ENCODE measurements at places on chromosomes 2 and 18. TPM values are rescaled to one million over a fixed set of nuclear protein-coding genes. Genes with fewer than 3 reads are reported as not detected.

TNFAIP6 gene
- polyA plus RNA-seq, result 8.2 TPM

- H3K4me1 ChIP-seq, result no peaks in the 10 kb centered on the region
- DNase-seq, result no peak
- no peak overlapping the region for H3K4me3 ChIP-seq
- no peak overlapping the region for H3K27ac ChIP-seq
- H3K36me3 ChIP-seq, result peaks cover 77% of the 10 kb centered on the region
Observed at GRCh38 chr2:20633001-20633400, 17.9 kb downstream of the HS1BP3 start.

- peaks cover 52% of the 10 kb centered on the region for H3K36me3 ChIP-seq
- no peak overlapping the region for H3K4me3 ChIP-seq
- peak; percentile 35 for DNase-seq
- no peaks in the 10 kb centered on the region for H3K27me3 ChIP-seq
- peak overlapping the region; percentile 63 for H3K27ac ChIP-seq
Observed at GRCh38 chr2:135676031-135676430, 65.6 kb upstream of the UBXN4 start.

DNA sequence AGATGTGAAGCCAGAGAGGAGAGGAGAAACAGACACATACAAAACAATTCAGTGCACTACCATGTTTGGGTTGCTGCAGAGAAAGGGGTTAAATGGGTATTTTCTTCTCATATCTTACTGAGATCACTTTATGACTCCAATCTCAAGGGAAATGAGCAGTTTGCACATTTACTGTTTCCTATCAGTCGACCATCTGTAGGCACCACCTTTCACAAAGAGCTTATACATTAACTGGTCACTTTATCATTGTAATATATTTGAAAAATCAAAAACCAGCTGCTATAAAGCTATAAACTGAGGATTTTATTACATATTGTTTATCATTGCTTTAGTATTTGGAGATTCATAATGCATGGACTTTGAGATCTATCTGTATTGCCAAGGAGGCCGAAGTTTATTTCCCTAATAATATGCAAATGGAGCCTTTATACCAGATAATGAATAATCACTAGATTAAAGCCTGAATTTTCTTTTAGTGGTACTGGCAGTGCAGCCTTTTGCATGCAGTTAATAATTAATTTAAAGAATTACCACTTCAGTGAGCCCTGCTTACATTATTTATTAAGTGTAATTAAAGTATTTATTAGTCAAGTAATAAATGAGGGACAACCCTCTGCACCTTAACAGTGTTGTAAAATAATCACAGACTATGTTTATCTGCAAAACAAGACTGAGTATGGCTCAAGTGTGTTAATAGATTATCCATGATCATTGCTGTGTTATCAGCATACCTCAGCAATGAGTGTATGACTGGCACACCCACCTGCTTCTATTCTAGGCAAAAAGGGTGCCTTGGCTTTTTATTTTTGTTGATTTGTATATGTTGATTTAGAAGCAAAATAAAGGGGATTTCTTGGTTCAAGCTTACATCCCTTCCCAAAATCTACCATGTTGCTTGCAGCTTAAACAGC is 167.7 kb upstream of the SLC14A2 start:
- H3K4me3 ChIP-seq, result no peak overlapping the region
- H3K27me3 ChIP-seq, result no peaks in the 10 kb centered on the region
- no peak for DNase-seq
- H3K27ac ChIP-seq, result no peak overlapping the region
- H3K4me1 ChIP-seq, result no peaks in the 10 kb centered on the region

DNA sequence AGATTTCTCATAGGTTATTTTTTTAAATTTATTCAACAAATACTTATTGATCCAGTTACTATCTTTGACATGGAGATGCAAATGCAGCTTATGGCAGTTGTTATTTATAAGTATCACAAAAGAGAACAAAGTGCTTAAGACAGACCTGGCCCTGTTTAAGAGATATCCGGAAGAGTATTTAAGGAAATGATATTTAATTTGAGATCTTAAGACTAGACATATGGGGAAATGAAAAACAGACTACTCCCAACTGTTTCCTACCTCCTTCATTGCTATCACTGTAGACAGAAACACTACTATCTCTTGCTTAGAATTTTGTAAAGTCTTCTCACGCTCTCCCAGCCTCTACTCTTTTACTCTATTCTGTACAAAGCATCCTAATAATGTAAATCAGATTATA is 36.0 kb downstream of the RPRD1A start:
- DNase-seq, result peak; percentile 5
- H3K4me1 ChIP-seq, result peaks cover 14% of the 10 kb centered on the region
- H3K36me3 ChIP-seq, result peaks cover 39% of the 10 kb centered on the region
- no peak overlapping the region for H3K4me3 ChIP-seq
- no peak overlapping the region for H3K27ac ChIP-seq
- no peaks in the 10 kb centered on the region for H3K27me3 ChIP-seq

DNA sequence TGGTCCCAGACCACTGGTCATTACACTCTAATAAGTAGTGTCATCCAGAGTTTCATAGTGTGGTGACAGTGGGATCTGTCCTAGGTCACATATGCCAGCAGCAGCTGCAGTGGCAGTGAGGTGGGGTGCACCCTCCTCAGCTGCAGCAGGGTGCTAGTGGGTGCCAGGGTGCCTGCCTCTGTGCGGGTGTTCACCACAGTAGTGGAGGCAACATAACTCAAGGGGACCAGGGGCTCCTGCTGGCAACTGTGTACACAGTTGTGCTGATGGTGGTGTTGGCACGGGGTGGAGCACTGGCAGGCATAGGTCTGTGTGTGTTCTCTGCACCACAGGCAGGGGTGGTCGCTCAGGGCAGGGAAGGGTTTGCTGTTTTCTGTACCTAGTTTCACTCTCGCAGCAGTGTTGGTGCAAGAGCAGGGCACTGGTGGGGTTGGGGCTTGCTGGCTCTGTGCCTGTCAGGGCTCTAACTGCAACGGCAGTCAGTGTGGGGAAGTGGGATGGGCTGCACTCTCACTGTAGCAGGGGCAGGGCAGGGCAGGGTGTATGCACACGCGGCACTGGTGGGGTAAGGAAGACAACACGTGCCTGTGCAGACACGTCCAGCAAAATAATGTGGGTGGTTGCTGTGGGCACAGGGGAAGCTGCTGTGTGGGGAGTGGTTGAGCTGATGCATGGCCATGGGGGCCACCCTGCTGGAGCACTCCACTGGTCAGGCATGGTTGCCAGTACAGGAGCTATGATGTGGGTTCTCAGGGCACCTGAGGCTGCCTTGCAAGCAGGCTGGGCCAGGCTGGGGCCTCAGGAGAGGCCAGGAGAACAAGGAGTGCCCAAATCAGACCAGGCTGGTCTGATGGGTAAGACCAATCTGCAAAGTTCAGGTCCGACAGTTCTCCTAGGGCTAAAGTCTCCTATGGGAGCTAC is 226.6 kb downstream of the MEIS1 start:
- no peak for DNase-seq
- no peak overlapping the region for H3K27ac ChIP-seq
- no peaks in the 10 kb centered on the region for H3K4me1 ChIP-seq
- no peaks in the 10 kb centered on the region for H3K36me3 ChIP-seq
- no peak overlapping the region for H3K4me3 ChIP-seq
- H3K27me3 ChIP-seq, result no peaks in the 10 kb centered on the region

GRCh38 chr2:16216558-16216945 is 276.2 kb downstream of the MYCN start:
- H3K27ac ChIP-seq, result no peak overlapping the region
- no peak overlapping the region for H3K4me3 ChIP-seq
- no peak for DNase-seq
- no peaks in the 10 kb centered on the region for H3K4me1 ChIP-seq
- H3K36me3 ChIP-seq, result no peaks in the 10 kb centered on the region

COL4A4 gene
- 0.03 TPM for polyA plus RNA-seq

- H3K4me1 ChIP-seq, result no peaks in the 10 kb centered on the region
- no peak overlapping the region for H3K27ac ChIP-seq
- DNase-seq, result no peak
- no peaks in the 10 kb centered on the region for H3K36me3 ChIP-seq
- H3K27me3 ChIP-seq, result no peaks in the 10 kb centered on the region
Observed at GRCh38 chr2:79903222-79904000, 390.6 kb downstream of the CTNNA2 start.

DNA sequence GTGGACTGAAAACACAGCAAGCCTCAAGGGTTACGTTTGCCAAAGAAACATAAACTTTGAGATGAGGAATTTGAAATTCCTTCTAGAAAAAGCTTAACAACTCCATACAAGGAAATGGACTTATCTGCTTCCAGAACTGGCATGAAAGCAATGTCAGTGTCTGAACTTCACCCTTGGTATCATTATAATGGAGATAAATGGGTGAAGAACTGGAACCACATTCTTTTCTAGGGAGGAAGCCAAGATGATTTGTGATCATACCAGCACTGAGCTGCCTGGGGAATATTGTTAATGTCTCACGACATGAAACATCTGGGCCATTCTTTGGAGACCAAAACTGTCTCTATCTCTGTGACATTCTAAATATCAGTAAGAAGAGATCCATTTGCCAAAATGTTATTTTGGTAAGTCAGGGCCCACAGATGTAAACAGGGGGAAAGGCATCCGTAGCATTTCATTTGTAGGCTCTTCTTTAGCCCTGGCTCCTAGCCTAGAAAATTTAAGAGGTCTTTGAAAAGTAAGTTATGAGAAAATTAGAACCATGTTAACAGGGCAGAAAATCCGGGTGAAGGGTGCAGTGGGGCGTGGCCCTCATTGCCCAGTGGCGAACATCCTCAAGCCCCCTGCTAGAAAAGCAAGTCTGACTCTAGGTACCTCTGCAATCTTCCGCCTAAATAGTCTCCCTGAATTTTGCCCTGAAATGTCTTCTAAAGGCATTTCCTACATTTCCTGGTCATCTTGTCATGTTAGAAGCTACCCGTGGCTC is 295.3 kb upstream of the EPAS1 start:
- H3K27me3 ChIP-seq, result no peaks in the 10 kb centered on the region
- H3K4me3 ChIP-seq, result no peak overlapping the region
- H3K36me3 ChIP-seq, result peaks cover 22% of the 10 kb centered on the region
- H3K4me1 ChIP-seq, result no peaks in the 10 kb centered on the region
- no peak overlapping the region for H3K27ac ChIP-seq

GRCh38 chr18:38751898-38752297 is 1186.3 kb upstream of the CELF4 start:
- H3K4me1 ChIP-seq, result no peaks in the 10 kb centered on the region
- no peaks in the 10 kb centered on the region for H3K36me3 ChIP-seq
- DNase-seq, result no peak
- H3K27ac ChIP-seq, result no peak overlapping the region
- H3K27me3 ChIP-seq, result no peaks in the 10 kb centered on the region
- H3K4me3 ChIP-seq, result no peak overlapping the region

DNA sequence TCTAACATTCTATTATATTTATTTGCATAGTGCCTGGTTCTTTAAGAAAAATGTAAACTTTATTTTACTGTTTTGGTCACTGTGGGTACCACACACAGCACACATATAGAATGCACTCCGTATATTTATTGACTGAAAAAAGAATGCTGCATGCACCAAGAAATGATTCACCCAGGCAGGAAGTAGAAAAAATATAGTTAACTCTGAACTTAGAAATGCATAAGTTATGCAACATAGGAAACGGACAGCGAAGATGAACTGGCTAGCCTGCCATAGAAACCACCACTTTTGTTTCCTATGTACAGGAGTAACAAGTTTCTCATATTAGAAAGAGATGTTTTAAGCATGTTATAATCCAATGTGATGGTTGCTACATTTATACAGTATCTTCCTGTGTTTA is 635.8 kb downstream of the DSC3 start:
- H3K27ac ChIP-seq, result no peak overlapping the region
- no peak overlapping the region for H3K4me3 ChIP-seq
- H3K27me3 ChIP-seq, result no peaks in the 10 kb centered on the region
- H3K36me3 ChIP-seq, result no peaks in the 10 kb centered on the region
- no peaks in the 10 kb centered on the region for H3K4me1 ChIP-seq

SLC8A1 gene
- 18.2 TPM for polyA plus RNA-seq

- no peaks in the 10 kb centered on the region for H3K36me3 ChIP-seq
- H3K4me3 ChIP-seq, result no peak overlapping the region
- H3K27me3 ChIP-seq, result no peaks in the 10 kb centered on the region
- no peaks in the 10 kb centered on the region for H3K4me1 ChIP-seq
- no peak for DNase-seq
Observed at GRCh38 chr18:297936-298335, 30.1 kb upstream of the THOC1 start.

DNA sequence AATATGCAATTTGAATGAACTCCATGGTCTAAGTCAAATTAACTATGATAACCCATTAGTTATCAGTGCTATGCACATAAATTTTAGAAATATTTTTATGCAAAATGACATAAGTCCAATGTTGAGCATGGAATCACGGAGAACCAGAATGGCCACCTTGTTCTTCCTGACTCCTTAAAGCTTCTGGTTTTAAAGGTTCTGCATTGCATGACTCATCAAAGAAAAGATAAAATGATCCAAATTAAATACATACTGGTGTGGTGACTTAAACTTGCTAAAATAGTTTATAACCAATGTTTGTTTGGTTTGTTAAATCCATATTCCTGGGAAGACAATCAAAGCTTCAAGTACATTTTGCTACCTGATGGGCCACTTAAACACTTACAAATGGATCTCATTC is 1146.9 kb upstream of the NRXN1 start:
- no peaks in the 10 kb centered on the region for H3K36me3 ChIP-seq
- no peaks in the 10 kb centered on the region for H3K4me1 ChIP-seq
- no peak for DNase-seq
- H3K27ac ChIP-seq, result no peak overlapping the region

GRCh38 chr2:58918141-58918540 is 677.0 kb upstream of the FANCL start:
- H3K4me1 ChIP-seq, result no peaks in the 10 kb centered on the region
- no peaks in the 10 kb centered on the region for H3K27me3 ChIP-seq
- H3K4me3 ChIP-seq, result no peak overlapping the region
- H3K36me3 ChIP-seq, result no peaks in the 10 kb centered on the region
- no peak overlapping the region for H3K27ac ChIP-seq

DNA sequence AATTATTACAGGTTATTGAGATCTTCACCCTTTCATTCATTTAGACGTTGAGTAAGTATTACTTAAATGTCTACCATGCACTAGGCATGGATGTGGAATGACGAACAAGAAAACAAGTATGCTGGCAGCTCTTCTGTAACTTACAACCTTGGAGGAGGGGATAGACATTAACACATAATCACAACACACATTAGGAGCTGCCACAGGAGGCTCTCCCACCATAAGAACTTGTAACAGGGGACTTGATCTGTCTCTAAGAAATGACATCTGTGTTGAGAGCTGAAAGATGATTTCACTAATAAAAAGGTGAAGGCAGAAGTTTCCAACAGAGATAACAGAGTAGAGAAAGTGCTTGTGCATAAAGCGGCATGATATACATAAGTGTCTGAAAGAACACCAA is 384.7 kb upstream of the ZEB2 start:
- H3K4me1 ChIP-seq, result no peaks in the 10 kb centered on the region
- H3K27me3 ChIP-seq, result no peaks in the 10 kb centered on the region
- H3K27ac ChIP-seq, result no peak overlapping the region

Data from CD14-positive monocyte (primary cell).